Upper lobe of right lung (tissue), 1 donor: ENCODE measurements at places on chromosomes 16 and 17. TPM values are rescaled to one million over a fixed set of nuclear protein-coding genes. Genes with fewer than 3 reads are reported as not detected.

OSGIN1 gene
- 19.0 TPM for total RNA-seq

- DNase-seq: no peak
Measured at GRCh38 chr16:35751191-35751941, 2292.0 kb downstream of the TP53TG3F start.

DNA sequence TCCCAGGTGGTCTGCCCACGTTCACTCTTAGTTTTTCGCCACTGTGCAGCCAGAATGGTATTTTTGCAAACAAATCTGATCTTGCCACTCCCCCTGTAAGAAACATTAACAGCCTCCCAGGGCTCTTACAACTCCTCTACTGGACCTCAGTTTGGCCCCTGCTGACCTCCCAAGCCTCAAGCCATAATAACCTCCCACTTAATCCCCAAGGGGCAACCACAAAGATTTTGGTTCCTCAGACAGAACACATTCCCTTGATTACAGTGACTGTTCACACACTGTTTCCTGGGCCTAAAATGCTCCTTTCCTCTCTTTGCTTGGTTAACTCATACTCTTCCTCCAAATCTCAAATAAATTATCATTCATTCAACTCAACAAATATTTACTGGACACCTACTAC is 21.5 kb upstream of the CD300E start:
- DNase-seq: no peak

- no peak for DNase-seq
Measured at GRCh38 chr17:49980703-49981197, 11.8 kb downstream of the DLX4 start.

SPIRE2 gene
- 9.5 TPM for total RNA-seq

- peak; percentile 72 for DNase-seq
Measured at GRCh38 chr17:48054238-48055185, 6.4 kb downstream of the NFE2L1 start.

DNA sequence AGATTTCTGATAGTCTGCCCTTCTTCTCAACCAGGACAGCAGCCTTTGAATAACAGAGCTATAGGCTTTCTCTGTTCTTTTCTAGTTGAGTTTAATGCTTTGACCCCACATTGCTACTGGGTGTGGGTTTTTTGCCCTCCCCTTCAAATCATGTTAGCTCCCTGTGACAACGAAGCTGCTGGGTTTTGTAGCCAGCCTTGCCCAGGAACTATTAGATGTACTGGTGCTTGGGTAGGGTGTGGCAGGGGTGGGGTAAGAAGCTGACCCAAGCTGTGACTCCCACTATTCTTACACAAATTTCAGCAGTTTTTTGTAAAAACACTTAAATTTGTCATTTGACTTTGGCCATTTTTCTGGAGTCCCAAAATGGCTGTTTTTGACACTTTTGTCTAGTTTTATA is 69.7 kb downstream of the NLK start:
- DNase-seq: no peak

KRTAP17-1 gene
- total RNA-seq: not detected

SLC6A2 gene
- total RNA-seq: not detected

MYOCD gene
- 4.1 TPM for total RNA-seq

DNA sequence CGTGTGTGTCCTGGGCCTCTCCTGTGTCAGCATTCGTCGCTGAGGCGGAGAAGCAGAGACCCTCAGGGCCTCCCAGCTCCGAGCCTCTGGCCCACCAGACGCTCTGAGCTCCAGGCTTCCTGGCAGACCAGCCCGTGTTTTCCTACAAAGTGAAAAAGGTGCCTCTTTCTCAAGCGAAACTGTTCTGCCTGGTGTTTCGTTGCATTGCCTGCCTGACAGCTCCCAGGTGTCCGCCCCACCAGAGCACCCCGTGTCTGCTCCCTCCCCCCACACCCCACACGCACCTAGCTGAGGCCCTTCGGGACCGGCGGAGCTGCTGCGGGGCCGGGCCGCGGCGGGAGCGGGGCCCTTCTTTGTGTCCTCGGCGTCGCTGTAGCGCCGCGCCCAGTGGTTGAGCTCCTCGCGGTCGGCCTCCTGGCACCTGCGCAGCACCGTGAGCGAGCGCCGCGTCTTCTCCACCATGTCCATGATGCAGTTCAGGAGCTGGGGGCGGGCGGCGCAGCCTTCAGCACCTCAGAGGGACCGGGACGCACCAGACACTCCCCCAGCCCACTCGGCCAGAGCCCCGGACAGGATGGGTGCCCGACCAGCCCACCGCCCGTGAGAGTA is 14.7 kb upstream of the PABPN1L start:
- DNase-seq: no peak

- DNase-seq: no peak
Measured at GRCh38 chr17:77354670-77355455, 214.1 kb downstream of the SEC14L1 start.

DNA sequence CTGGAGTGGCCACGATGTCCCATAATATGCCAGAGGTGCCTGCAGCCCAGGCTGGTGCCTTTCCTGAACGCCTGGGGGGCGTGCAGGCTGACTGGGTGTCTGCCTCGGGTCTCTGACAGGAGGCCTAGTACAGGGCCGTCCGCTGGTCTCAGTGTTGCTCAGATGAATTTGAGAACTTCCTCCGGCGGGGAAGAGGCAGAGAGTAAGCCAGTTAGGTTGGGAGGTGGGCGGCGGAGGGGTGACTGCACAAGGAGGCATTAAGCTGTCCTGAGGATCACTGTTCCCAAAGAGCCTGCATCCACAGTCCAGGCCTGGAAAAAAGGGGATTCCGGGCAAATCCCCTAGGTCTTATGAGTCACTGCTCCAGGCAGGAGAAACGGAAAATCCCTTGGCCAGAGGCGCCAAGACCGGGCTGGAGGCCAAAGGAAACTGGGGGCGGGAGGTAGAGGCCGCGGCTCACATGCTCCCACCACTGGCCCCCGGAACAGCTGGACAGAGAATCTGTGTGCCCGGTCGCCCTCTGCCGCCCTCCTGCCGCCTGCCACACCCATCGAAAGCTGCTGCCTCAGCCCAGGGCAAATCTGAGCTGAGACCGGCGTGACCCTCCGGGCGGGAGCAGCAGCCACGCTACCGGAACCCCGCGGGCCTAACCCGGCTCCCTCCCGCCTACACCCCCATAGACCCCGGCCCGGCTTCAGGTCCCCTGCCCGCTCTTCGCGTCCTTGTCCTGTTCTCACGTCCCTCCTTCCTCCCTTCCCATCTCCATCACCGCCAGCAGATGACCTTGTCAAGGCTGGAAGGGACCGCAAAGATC is 1.2 kb downstream of the TRIM47 start:
- DNase-seq: peak; percentile 91

CCL3 gene
- total RNA-seq: 9.9 TPM

KRTAP4-1 gene
- not detected for total RNA-seq

GRCh38 chr16:57039148-57039812 is 49.9 kb downstream of the NLRC5 start:
- no peak for DNase-seq

DNA sequence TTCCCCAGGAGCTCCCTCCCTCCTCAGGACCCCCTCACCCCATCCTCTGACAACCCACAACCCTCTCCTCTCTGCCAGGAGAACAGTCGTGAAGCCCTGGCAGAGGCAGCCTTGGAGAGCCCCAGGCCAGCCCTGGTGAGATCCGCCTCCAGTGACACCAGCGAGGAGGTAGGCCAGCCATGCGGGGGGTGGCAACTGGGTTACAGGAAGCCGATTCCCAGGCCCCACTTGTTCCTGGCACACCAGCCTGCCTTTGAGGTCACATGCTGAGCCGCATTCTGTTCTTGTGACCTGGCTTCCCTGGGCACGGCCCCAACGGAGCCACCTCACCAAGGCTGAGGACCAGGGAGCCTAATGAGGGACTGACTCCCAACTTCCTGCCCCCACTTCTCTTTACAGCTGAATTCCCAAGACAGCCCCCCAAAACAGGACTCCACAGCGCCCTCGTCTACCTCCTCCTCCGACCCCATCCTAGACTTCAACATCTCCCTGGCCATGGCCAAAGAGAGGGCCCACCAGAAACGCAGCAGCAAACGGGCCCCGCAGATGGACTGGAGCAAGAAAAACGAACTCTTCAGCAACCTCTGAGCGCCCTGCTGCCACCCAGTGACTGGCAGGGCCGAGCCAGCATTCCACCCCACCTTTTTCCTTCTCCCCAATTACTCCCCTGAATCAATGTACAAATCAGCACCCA is 7.9 kb downstream of the NAT9 start:
- peak; percentile 80 for DNase-seq

DNA sequence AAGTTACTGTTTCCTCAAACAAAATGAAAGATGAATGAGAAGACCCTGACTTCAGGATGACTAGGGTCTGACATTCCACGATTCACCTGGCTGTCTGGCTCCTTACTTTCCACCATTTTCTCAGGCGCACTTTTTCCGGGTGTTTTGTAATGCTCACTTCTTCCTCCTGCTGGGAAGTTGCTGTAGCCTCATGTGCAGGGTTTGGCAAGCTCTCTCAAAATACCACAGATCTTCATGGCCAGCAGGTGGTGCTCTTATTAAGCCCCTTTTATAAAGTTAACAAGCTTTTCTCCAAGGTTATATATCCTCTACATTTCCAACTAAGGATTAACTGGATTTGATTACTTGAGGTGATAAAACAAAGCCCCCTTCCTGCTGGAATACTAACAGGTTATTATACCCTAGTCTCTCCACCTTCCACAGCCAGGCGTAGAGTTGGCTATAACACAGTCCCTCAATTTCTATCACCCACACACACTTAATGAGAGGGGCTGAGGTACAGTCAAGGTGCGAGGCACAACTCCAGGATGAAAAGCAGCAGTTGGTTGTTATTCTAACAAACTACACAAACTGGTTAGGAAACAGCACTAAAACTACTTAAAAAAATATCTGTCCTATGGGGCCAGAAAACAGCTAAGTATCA is 45.4 kb downstream of the STH start:
- no peak for DNase-seq

XAF1 gene
- 89.0 TPM for total RNA-seq

SLC13A2 gene
- total RNA-seq: 0.87 TPM

DNA sequence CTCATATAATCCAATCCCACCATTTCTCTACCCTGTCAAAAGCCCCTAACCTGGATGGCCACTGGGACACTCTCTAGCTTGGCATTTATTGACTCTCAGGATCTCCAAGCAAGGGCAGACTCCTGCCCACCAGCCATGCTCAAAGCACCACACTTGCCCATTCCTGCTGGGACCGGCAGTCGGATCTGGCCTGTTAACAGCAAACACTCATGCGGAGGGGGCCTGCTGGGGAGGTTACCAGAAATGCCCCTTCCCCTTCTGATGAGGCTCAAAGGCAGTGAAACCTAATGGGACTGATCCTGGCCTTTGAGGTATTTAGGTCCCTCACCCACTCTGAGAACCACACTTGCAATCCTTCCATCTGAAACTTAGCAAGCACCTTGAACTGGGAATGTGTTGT is 6.5 kb upstream of the CCL1 start:
- DNase-seq: no peak

DNA sequence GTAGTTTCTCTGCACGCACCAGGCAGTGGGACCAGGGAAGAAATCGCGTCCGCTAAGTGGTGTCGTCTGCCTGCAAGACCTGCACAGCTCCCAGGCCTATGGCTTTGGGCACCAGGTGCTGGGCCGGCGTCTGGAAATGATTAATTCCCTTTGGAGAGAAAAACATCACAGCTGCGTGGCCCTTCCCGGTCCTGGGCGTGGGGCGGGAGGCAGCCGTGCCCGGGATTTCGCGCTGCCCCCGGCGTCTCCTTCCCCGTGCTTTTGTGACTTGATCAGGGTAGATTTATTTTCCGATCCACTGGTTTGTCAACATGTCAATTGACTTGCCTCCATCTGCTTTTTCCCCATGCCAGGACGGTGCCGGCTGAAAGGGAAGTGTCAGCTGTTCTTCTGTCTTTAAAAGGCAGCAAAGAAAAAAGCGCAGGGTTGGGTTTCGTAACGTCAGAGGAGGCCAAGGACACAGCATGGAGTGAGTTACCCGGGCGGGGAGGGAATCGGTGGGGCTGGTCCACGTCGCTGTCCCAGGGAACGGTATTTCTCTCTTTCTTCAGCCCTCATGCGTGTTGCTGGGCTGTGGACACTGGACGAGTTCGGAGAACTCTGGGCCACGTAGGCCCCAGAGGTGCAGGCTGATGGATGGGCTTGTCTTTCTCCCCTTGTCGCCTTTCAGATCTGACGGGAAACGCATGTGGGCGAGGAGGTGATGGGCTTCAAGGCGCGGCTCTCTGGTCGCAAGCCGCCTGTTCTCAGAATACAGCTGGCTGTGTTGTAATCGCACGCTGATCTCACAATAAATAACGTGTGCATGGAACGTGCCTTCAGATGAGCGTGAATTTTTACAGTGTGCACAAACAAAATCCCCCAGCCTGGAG is 188.1 kb upstream of the ZNF469 start:
- DNase-seq: peak; percentile 62

MSL1 gene
- 84.4 TPM for total RNA-seq

GRCh38 chr17:10118788-10119130 is 79.6 kb downstream of the GAS7 start:
- DNase-seq: peak; percentile 50

- DNase-seq: no peak
Measured at GRCh38 chr16:12245088-12245920, 268.8 kb downstream of the SNX29 start.

CLEC18B gene
- total RNA-seq: not detected

ANKRD40CL gene
- not detected for total RNA-seq

DNA sequence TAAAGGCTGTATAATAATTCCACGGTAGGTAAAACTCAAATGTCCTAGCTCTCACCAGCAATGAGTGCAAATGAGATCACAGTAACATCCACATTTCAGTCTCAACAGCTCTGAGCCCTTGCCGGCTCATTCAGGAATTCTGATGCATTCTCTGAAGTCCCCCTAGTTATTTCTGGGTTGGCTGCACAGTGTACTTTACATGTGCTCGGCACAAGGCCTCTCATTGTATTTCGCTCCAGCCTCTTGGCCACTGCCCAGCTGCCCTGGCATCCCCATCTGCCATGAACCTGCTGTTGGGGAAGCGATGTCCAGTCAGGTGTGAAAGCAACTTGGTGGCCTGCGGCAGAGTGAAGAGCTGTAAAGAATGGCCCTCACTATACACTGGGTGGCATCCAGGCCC is 14.3 kb downstream of the PRCD start:
- no peak for DNase-seq

DNA sequence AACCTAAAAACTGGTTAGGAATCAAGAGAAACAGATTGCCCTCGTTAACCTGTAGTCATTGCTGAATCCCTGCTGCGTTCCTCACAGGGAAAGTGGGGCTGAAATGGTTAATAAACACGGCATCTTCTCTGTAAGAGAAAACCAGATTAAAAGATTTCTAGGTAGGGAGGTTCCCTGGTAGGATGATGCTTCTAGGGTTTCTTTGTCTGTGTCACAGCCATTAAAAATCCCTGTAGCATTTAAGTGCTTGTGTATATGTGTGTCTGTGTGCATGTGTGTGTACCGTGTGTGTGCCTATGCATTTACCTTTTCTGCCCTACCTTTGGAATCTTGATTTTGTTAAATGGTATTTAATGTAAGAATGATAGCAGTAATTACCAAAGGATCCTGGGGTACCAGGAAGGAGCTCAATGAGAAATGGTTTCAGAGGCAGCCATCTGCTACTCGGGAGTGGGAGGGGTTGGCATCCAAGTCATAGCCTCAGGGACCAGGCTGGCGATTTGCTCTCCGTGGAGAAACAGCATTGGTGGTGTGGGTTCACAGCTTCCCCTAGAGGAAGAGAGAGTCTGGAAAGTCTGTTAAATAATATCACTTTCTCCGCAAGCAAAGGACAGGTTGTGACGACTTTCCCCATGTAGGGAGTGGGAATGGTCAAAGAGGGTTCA is 177.1 kb downstream of the HS3ST4 start:
- DNase-seq: no peak

LRRC37A gene
- 1.9 TPM for total RNA-seq

TTYH2 gene
- 7.4 TPM for total RNA-seq
